ENCODE measurements at places on chromosomes 4 and X. TPM values are rescaled to one million over a fixed set of nuclear protein-coding genes. Genes with fewer than 3 reads are reported as not detected.

The HSD17B13 gene
- not detected for total RNA-seq

GRCh38 chr4:18631586-18631985 is 610.0 kb upstream of the LCORL start:
- DNase-seq, result no peak

The TMSB15A gene
- total RNA-seq, result 84.1 TPM

- DNase-seq, result no peak
These were observed 787 bp upstream of the TMSB15A start for GRCh38 chrX:102517326-102517725.

The CHRDL1 gene
- 17.4 TPM for total RNA-seq

DNA sequence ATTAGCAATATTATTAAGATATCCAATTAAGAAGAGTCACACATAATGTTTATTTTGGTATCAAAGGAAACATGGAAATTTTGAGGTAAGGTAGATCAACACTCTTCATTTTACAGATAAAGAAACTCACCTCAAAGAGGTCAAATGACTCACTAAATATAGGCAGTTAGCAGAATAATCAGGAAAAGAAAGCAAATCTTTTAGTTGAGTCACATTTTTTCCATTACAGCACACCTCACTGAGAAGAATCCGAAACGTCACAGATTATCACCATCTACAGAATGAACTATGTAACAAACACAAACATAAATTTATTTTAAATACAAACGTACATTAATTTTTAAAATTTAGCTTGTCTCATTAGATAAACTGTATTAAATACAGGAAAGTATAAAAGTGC is 70.1 kb downstream of the TMEM47 start:
- no peak for DNase-seq

The SRPX2 gene
- total RNA-seq, result not detected

The CT83 gene
- not detected for total RNA-seq

DNA sequence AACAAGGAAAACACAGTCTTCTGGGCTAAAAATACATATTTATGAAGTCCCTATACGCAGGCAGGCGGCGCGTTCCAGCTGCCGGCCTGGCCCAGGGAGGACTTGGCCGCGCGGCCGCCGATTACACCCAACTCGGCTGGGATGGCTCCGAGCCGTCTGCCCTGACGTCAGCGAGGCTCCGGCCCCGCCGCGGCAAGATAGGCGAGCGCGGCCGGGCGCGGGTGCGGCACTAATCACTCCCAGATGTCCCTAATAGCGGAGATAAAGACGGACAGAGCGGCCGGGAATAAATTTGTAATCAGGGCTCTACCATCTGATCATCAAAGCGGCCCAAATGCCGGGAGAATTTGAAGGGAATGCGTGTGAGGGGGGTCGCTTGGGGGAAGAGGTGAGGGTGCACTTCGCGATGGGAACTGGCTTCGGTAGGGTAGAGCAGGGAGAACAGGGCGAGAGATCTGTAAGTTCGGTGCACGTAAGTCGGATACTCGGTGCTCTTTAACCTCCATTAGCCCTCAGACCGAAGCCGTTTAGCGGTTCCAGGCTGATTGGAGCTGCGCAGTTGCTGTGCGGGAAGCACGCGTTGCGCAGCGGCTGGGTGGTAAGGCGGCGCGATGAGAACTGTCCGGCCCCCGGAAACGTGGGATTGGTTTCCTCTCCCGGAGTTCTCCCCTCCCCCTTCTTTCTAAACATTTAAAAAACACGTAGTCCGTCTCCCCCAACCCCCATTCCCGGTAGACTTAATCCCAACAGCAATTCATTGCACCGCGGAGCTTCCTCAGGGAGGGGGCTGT is 7.7 kb downstream of the HAND2 start:
- DNase-seq, result no peak

GRCh38 chrX:75603833-75604232 is 81.0 kb upstream of the ZDHHC15 start:
- no peak for DNase-seq

GRCh38 chrX:99939883-99940232 is 470.2 kb downstream of the PCDH19 start:
- peak; percentile 36 for DNase-seq

DNA sequence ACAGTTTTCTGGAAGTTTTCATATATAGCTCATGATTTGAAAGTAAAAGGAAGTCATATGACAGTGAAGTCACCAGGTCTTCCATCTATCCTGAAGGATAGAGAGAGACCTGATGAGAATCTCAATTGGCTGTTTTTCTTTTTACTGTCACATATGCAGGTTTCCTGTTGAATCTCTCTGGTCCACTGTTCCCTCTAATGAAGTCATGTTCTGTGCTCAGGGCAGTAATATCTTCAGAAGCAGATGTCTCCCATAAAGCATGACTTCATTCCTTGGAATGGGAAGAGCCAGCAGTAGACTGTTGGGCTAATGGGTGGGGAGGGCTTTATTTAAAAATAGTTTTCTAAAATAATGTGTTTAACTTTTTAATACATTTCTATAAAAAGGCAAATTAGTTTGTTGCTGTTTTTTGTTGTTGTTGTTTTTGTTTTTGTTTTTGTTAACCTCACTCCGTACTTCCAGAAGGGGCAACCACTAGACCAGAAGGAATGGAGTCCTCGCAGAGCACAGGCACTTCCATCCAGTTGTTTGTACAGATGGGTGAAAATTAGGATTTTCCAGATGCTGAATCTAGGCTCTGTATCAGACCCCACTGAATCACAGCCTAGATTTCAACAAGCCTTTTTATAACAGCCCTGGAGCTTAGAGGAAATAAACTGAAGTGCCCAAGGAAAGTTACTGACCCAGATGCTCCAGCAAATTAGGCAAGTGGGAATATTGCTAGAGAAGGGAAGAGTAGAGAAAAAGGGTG is 54.2 kb downstream of the AWAT2 start:
- DNase-seq, result no peak

The HS3ST1 gene
- total RNA-seq, result 1.7 TPM

The FRG2 gene
- not detected for total RNA-seq

The MSANTD1 gene
- 0.45 TPM for total RNA-seq

DNA sequence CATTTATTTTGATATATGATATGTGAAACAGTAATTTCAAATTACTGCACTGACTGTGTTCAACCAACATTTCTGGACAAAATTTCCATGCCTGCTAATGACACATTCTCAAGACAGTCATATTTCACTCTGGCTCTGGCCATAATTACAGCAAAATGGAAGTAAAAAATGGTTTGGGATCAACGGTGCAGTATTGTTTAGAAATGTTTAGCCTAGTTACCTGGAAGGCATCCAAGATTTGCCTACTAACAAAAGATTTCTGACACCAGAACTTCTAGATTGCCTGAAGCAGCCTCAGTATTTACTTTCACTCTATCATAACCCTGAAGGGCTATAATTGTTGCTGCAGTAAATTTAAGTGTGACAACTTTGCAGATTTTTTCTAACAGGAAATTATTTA is 416.3 kb downstream of the PCDH10 start:
- DNase-seq, result no peak

DNA sequence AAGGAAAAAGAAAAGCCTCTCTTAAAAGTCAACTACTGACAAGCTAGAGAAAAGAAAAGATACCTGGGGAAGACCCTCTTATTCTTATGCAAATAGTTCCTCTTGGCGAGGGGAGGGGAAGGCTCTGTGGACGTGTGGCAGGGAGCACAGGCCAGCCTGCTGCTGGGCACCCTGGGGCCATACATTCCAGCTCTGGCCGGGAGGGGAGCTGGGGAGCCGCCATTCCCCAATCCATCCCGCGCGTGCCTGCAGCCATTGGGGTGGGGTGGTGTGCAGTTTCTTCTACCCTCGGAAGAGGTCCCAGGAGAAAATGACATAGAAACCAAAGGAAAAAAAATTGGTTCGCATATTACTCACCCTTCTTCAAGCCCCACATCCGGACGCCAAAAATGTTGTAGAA is 1496.4 kb downstream of the RPA4 start:
- DNase-seq, result peak; percentile 39

GRCh38 chrX:12581546-12581945 is 209.7 kb upstream of the PRPS2 start:
- no peak for DNase-seq

DNA sequence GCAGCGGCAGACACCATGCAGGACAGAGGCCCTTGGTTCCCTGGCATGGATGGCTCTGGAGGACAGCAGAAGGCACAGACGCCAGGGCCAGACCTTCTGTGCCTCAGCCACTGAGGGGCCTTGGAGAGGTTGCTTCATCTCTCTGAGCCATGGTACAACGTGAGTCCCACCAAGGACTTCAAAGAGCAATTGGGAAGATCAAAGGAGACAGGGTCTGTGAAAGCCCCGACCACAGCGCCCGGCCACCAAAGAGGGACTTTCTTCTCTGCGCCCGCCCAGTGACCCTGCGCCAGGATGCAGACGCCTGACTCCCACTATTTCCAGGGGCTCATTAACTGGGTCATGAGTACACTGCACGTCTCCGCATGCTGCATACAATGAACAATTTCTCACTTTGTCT is 174.0 kb downstream of the AFAP1 start:
- DNase-seq, result no peak

GRCh38 chr4:88757067-88757466 is 59.4 kb upstream of the NAP1L5 start:
- DNase-seq, result no peak

The ARSD gene
- total RNA-seq, result 3.2 TPM

GRCh38 chr4:68272380-68272779 is 26.9 kb upstream of the TMPRSS11B start:
- DNase-seq, result no peak

GRCh38 chrX:53244610-53245009 is 19.6 kb upstream of the KDM5C start:
- no peak for DNase-seq

- DNase-seq, result no peak
These were observed 258.1 kb downstream of the UNC5C start for GRCh38 chr4:95290702-95291101.

DNA sequence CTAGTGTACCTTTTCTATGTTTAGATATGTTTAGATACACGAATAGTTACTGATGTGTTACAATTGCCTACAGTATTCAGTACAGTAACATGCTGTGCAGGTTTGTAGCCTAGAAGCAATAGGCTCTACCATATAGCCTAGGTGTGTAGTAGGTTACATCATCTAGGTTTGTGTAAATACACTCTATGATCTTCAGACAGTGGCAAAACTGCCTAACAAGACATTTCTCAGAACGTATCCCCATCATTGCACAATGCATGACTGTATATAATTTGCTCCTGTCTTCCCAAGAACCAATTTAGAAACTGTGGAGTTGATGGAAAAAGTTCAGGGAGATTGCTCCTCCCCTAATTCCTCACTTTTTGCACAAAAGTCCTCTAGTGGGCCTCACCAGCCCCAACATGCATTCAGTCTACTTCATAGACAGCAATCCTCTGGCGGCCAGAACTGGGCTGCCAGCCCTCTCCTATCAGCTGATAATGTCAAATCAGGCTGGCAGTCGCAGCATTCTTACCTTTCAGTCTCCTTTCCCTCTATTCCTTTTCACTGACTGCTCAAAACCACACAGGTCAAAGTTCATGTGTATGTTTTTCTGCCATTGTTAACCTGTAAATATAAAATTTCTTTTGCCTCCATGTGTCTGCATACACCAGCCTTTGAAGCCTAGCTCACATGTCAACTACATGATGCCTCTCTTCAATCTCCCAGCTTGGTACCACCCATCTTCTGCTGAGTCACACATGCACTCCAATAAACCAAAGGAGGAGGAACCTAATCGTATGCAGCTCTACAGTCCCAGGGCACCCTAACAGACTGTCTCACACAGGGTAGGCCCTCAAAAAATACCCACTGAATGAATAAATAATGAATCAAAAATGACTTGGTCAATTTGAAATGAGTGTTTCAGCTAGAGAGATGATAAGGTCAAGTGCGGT is 32.0 kb downstream of the BCLAF3 start:
- no peak for DNase-seq

GRCh38 chr4:143281507-143282190 is 55.0 kb upstream of the GAB1 start:
- no peak for DNase-seq

The ZMAT1 gene
- total RNA-seq, result 0.94 TPM

DNA sequence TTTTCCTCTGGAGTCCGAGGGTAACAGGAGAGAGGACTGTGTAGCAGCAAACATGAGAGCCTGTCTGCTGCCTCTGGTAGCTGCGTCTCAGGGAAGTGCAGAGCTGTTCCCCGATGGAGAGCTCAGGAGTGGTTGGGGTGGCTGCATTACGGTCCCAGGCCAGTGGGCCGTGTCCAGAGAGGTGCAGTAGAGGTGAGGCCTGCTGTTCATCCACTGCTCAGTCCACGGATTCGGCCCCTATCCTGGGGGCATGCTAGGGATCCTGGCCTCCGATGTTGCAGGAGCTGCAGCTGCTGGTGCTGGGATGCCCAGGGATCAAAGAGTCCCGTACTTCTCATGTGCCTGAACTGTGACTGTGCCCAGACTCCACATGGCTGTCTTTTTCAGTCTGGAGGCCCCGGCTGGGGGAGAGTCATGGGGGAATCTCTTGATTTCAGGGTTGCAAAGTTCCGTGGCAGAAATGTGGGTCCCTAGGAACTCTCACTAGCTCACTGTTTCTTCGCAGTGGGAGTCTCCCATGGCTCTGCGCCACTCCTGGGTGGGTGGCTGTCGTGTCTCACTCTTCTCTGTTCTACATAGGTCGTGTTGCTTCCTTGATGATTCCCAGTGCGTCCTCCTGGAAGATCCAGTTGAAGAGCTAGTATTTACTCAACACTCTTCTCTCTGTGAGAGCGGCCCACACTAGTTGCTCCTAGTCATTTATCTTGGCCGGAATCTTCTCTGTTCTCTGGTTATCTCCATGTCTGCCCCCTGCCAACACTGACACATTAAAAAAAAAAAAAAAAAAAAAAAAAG is 109.5 kb upstream of the CENPE start:
- no peak for DNase-seq

The MAGEA2B gene
- not detected for total RNA-seq

The CLDN34 gene
- total RNA-seq, result not detected

GRCh38 chr4:123750044-123750443 is 353.4 kb downstream of the SPRY1 start:
- no peak for DNase-seq

The IQCM gene
- not detected for total RNA-seq

GRCh38 chr4:72286185-72286584 is 254.4 kb downstream of the NPFFR2 start:
- no peak for DNase-seq

The GRIA2 gene
- total RNA-seq, result not detected

The XKRX gene
- total RNA-seq, result 1.2 TPM

DNA sequence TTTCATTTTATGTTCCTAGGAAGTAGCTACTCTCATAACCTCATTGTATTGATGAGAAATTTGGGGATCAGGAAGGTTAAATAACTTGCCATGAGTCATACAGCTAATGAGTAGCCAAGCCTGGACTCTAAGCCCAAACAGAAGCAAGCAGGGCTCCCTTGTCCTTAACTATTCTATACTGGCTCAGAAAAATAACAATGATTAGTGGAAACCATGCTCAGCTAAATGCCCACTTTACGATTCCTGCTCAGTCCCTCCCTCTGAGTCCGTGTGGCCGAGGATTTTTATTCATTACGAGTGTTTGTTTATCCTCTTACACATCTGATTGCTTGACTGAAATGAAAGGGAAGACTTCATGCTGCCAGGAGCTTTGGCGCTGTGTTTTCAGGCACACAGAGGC is 100.9 kb downstream of the SLC34A2 start:
- no peak for DNase-seq

The SERTM2 gene
- total RNA-seq, result 0.58 TPM

Measured in H1 (cell line).